ENCODE measurements at places on chromosomes 7 and 10.

DNA sequence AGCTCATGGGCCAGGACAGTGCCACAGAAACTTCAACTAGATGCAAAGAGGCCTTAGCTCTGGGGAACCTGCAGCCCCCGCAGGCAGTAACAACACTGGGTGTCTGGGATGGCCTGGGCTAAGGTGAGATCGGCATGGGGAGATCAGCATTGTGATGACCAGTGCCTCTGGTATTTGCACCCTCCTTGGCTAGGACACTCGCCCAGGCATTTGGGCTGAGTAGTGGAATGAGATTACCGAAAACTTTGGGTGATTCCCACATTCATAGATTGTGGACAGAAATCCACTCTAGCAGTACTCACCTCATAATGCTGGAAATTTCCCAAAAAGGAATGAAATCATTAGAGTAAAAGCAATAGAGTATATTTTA is 70.6 kb upstream of the ZMIZ2 start:
- DNase-seq = no peak

GRCh38 chr10:32941357-32941756 is 16.7 kb downstream of the ITGB1 start:
- no peak for DNase-seq

DNA sequence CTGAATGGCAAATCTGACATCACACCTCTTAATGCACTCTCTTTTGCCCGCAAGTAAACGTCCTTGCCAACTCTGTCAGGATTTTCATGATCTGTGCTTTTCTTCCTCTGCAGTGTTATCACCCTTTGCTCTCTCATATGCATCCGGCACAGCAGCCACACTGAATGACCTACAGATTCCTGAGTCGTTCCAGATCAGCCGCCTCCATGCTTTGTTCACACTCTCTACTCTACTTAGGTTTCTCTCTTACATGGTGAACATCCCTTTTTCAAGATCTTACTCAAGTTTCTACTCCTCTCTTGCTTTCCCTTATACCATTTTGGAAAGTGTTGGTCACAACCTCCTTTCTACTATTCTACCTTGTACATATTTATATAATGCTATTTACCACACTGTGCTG is 127.7 kb upstream of the AOAH start:
- no peak for DNase-seq

GRCh38 chr7:55223023-55223422 is 142.1 kb upstream of the LANCL2 start:
- DNase-seq = no peak

DNA sequence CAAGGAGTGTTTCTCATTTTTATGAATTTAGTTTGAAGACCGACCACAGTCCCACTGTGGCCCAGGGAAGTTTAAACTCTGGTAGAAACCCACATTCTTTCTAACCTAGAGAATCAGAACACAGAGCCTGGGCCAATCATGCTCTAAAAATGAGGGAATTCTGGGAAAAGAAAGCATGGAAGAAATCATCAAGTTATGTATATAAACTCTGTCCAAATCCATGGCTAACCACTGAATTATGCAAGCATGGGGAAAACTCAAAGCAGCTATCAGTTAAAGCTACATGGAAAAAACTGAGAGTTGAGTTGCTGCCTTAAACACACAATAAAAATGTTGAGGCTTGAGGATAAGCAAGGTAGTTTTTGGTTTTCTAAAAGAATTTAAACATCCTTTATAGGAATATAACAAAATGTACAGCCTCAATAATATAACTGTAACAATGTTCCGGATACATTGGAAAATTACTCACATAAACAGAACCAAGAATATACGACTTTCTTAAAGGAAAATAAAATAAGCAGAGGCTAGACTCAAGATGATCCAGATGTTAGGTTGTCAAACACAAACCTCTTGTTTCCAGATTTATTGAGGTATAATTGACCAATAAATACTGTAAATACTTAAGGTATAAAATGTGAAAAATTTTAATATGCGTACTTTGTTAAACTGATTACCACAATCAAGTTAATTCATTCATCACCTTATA is 311.2 kb upstream of the GNAI1 start:
- DNase-seq = no peak

- DNase-seq = no peak
Observed at GRCh38 chr10:5443429-5443828, 31.1 kb downstream of the NET1 start.

- DNase-seq = no peak
Observed at GRCh38 chr10:123939591-123939990, 48.0 kb upstream of the CPXM2 start.

DNA sequence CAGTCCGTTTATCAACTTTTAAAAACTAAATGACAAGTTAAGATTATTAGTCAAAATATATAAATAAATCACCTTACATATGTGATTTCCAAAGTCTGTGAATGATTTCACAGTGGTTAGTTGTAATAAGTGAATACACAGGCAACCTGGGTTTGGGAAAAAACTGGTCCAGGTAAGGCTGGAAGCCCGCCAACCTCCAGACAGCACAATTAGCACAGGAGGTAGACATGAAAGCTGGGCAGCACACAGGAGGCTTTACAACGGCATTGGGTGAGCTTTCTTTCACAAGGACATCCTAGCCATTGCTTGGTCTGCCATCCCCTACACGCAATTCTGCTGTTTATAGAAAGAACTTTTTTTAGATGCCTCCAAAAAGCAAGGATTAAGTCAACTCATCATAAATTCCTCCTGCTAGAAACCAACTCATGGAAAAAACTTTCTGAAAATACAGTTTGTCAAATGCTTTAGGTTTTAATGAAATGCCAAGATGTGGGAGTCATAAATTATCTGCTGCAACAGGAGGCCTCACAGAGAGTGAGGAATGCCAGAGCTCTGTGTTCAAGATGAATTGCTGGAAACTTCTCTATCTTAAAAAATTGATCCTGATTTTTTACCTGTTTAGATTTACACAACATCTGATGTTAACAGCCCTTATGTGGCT is 346.8 kb upstream of the NFE2L3 start:
- no peak for DNase-seq

DNA sequence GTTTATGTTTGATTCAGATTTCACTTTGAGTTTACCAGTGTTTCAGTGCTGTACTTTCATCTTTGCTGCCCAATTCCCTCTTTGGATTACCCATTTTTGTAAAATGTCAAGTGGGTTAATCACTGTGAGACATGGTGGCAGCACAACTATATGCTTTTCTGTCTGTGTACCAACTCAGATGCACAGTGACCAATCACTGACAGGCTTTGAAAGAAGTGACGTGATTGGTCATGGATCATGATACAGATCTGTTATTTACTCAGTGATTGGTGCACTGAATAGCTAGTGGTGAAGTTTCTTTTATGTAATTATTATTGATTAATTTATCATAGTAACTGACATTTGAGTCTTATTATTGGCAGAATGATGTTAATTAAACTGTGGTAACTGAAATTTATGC is 126.9 kb downstream of the SDK1 start:
- DNase-seq = no peak

DNA sequence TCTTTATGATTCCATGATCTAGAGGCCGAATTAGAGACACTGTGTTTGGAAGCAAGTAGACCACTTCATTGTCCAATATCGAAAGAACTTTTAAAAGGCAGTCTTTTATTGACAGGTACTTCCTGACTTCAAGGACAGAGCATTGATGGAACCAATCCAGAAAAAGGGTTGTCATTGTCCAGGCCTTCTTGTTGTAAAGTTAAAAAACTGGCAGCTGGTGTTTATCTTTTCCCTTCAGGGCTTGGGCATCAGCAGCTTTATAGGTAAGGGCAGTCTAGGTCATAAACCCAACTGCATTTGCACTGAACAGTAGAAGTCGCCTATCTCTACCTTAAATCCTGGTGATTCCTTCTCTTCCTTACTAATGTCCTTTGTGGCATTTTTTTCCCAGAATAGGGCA is 95.6 kb downstream of the ST7 start:
- no peak for DNase-seq

GRCh38 chr10:101394524-101395133 is 40.7 kb downstream of the BTRC start:
- DNase-seq = no peak

DNA sequence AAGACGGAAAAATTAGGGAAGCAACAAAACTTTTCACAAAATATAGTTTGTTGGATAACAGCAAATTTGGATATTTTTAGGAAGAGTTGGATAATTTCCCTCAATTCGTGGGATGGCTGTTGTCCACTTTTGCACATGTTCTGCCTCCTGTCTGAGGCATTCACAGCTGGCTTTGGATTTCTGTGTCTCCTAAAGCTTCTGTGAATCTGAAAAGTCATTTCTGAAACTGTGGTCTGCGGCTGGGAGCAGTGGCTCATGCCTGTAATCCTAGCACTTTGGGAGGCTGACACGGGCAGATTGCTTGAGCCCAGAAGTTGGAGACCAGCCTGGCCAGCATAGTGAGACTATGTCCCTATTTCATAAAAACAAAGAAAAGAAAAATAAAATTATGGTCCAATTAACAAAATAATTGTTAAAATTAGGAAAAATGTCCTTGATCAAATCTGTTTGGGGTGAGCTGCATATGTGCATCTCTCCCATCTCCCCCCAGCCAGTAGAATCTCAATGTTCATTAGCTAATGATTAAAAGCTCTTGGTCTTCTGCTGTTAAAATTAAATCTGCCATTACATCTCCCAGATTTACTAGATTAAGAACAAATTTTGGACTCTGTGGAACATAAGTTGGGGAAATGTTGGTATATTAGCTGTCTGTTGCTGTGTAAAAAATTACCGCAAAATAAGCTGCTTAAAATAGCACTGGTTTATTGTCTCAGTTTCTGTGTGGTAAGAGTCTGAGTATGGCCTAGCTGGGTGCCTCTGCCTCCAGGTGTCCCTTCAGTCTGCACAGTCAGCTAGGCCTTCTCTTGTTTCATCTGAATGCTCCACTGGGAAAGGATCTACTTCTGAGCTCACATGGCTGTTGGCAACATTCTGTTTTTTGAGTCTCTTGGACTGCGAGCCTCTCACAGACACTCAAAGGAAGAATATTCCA is 332.0 kb upstream of the FZD1 start:
- DNase-seq = no peak

DNA sequence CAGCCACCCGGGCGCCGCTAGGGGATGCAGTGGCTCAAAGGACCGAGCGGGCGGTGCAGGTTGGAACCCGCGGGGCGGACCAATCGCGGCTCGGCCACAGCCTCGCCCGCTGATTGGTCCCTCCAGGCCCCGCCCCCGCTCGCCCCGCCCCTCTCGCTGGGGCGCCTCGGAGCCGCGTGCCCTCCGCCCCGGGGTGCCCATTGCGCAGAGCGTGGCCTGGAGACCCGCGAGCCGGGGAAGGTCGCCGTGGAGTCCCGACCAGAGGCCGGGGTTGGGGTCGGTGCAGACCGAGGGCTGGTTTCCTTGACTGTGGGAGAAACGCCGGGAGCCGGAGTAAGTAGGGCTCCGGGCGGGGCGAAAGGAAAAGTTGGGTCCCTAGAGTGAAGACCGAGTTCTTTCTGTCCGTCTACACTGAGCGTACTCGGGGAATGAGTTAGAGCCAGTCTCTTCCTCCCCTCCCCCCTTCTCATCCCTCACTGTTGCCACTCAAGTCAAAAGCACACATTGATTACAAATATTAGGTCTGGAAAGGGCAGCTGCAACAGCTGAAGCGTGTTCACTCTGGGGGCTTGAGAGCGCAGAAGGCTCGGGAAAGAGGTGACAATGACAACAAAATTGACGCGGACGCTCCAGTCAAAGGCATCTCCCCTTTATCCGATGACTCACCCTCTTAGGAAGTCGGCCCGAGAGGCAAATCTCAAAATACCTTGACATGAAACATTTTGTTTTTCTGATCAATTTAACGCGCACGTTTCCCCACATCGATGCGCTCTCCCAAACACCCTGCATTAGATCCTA is 843 bp upstream of the GATA3 start:
- DNase-seq = peak; percentile 82

DNA sequence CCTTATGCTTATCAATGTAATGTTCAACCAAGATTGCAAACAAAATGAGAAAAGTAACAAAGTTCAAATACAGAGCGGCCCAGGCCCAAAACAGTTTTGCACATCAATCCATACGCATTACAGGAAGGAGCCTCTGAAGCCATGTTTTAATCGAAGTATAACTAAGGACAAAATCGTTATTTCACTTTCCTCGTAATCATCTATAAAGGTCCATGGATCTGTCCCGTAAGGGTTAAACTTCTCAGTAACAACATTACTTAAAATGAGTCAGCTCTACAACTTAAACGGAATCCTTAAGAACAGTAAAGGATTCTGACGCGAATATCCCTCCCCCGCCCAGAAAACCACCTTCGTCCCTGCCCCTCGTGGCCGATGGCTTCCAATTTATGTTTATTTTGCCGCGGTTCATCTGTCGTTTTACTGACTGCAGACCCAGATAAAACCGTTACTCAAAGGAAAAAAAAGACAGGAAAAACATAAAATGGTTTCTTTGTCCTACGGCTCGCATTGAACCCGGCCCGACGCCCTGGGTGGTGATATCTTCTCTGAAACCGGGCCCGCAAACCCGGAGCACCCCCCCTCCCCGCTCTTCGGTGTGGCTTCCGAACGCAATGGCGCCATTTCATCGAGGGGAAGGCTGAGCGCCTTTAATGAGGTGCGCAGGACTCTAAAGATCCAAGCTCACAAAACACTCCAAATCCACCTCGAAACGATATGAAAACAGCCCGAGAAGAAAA is 1.1 kb downstream of the HNRNPA2B1 start:
- DNase-seq = no peak

Data from renal cortex interstitium (tissue), 15 donors.